ENCODE measurements at places on chromosomes 1 and 21. TPM values are rescaled to one million over a fixed set of nuclear protein-coding genes. Genes with fewer than 3 reads are reported as not detected.

- DNase-seq = no peak
Observed at GRCh38 chr1:29315262-29315661, 78.9 kb downstream of the PTPRU start.

DNA sequence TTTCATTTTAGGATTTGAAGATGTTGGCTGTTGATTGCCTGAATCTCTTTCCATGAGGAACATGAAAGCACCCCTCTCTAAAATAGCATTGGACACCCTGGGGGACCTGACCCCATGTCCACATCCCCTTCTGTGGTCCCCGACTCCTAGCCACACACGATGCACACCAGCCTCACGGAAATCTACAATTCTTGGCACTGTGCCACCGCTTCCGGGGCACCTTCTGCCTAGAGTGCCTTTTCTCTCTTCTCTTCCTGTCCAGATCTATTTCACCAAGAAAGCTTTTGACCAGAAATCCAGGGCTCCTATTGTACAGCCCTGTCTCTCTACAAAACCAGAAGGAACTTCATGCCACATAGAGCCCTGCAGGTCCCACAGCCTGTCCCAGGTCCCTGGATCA lies 50.3 kb downstream of the MYSM1 start:
- DNase-seq = no peak

GRCh38 chr1:235867903-235868469 lies 1.3 kb upstream of the LYST start:
- no peak for DNase-seq

DNA sequence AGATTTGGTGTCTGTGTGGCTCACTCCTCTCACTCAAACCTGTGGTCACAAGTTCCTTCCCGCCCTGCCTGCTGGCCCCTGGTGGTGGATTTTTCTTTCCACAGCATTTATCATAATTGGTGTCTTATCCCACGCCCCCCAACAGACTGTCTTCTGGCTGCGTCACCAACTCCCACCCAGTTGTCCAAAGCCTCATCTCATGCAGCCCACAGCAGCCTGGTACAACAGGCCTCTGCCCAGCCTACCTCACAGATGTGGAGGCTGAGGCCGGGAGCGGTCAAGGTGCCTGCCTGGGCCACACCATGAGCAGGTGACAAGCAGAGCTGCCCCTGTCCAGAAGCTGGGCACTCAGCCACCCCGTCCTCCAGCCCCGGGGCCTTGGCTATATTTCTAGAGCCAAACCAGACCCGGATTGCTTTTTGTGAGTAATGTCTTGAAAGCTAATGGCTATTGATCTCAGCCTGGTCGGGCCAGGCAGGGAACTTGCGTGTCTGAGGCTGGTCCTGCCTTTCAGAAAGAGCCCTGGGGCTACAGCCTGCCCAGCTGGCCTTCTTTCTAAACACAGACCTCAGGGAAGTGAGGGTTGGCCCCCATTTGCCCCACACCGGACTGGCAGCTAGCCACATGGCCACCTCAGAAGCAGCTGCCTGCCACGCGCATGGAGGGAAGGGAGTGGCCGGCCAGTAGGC lies 2.6 kb downstream of the KCNAB2 start:
- DNase-seq = no peak

DNA sequence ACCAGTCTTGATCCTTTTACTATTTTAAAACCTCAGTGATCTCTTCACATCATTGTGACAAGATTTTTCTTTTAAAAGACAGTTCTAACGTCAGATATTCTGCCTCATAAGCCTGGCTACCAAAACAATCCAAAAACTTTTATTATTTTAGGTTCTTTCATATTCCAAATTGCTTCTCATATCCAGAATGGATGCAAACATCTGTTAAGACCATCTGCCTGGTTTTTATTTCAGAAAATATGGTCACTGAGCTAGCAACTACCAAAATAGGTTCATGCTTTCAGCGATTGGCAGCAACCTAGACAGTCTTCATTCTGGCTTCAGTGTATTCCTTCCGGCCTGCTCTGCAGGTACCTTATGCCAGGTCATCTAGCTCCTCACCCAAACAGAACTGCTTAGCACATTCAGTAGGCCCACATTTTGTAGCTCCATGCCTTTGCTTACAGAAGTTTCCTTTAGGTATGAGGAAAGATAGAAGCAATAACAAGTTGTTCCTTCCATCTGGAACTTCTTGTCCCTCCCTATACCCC lies 59.0 kb upstream of the CACYBP start:
- DNase-seq = no peak

- DNase-seq = no peak
Observed at GRCh38 chr1:23692308-23692871, 784 bp downstream of the RPL11 start.

DNA sequence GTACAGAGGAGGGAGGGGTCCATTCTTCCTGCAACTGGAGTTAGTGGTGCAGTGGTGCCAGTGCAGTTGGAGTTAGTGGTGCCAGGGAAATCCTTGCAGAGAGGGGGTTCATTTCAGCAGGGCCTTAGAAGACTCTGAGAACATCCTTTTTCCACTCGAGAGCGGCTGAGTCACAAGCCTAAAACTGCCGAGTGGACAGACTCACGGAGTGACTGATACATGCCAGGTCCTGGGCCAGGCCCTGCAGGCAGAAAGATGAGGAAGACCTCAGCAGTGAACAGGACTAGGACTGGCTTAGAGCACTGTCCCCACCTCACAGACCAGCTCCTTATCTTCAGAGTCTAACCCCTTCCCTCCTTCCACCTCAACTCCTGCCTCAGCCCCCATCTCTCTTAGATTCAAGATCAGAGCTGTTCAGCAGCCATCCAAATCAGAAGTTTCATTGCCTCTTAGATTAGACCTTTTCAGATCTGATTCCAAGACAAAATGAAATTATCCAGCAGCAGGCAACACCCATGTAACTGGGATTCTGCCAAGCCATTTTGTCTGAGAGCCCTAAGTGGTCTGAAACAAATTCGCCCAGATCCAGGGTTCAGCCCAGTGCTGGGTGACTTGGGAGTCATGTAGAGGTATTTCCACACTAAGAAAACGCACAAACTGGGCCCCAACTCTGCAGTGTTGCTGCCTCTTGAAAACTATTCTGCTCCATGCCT lies 12.7 kb upstream of the IKBKE start:
- peak; percentile 69 for DNase-seq

DNA sequence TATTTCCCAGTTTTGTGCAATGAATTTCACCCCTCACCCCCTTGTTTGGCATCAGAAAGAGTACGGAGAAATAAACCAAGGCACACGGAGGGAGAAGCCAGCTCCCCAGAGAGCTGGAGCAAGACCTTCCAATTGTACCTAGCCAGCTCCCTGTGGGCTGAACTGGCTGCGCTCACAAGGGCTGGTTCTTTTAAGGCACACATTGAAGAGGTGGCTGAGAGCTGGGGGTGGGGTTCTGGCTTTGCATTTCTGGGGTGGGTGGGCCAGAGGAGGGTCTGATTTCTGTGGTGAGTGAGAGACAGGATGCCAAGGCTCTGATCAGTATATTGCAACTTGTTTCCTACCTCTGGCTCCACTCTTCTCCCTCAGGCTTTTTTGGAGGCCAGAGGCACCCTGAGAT lies 39.5 kb upstream of the NFASC start:
- no peak for DNase-seq

DNA sequence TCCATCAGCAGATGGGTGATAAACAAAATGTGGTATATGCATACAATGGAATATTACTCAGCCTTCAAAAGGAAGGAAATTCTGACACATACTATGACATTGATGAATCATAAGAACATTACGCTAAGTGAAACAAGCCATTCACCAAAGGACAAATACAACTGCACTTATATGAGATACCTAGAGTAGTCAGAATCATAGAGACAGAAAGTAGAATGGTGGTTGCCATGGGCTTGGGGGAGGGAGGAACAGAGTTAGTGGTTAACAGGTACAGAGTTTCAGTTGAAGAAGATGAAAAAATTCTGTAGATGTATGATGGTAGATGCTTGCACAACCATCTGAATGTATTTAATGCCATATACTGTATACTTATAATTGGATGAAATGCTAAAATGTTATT lies 39.1 kb upstream of the KCNK2 start:
- DNase-seq = no peak

GRCh38 chr21:38645282-38645681 lies 147.0 kb upstream of the ERG start:
- DNase-seq = no peak

DNA sequence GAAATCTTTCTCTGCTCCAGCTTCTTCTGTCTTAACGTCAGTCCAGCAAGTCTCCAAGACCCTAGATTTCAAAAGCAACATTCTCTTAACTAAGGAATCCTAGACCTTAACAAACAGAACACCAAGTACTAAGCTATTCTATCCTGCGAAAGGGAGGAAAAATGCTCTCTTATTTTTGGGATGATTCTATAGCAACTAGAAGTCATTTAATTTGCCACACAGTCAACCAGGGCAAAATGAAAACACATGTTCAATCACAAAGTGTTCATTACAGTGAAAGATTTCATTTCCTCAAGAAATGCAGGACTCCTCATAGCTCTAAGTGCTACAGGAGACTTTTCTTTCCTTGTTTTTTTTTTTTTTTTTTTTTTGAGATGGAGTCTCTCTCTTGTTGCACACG lies 36.2 kb upstream of the DOCK7 start:
- no peak for DNase-seq

GRCh38 chr1:2558420-2558819 lies 2.2 kb downstream of the TNFRSF14 start:
- no peak for DNase-seq

DNA sequence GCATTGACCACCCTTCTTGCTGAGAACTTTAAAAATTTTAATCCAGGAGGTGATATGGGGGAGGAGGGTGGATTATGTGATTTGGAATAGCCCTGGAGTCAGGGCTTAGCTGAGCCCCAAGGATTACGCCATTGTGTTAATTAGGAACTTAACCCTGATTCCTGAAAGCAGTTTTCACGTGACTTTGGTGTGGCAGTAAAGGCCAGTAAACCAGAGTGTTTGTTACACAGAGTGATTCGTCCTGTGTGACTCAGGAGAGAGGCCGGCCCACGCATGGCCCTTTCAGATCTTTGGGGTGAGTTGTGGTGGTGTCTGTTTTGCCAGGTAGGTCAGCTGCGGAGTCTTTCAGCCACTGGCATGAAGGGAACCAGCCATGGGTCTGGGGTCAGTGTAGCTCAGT lies 107.6 kb downstream of the NOS1AP start:
- DNase-seq = no peak

GRCh38 chr1:201585093-201585483 lies 46.2 kb downstream of the NAV1 start:
- DNase-seq = no peak

DNA sequence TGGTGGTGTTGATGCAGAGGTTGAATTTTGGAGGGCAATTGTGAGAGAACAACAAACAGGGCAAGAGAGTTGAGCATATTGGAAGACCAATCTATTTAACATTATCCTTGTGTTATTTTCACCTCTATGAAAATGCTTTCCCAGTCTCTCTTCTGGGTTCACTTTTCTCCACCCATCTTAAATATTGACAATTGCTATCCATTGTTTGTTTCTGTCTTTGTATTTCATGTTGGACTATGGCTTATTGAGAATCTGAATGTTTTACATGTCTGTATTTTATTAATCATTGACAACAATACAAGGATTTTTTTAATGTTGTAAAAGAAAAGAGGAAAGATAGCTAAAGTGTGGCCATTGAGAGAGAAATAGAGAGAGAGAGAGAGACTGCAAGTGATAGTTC lies 1121.5 kb downstream of the BRINP3 start:
- DNase-seq = no peak

GRCh38 chr1:116910379-116911187 lies 867 bp downstream of the PTGFRN start:
- DNase-seq = peak; percentile 64

- no peak for DNase-seq
Observed at GRCh38 chr1:77794550-77794949, 15.1 kb downstream of the MIGA1 start.

GRCh38 chr21:38824124-38824822 lies 18.5 kb downstream of the ETS2 start:
- DNase-seq = no peak

DNA sequence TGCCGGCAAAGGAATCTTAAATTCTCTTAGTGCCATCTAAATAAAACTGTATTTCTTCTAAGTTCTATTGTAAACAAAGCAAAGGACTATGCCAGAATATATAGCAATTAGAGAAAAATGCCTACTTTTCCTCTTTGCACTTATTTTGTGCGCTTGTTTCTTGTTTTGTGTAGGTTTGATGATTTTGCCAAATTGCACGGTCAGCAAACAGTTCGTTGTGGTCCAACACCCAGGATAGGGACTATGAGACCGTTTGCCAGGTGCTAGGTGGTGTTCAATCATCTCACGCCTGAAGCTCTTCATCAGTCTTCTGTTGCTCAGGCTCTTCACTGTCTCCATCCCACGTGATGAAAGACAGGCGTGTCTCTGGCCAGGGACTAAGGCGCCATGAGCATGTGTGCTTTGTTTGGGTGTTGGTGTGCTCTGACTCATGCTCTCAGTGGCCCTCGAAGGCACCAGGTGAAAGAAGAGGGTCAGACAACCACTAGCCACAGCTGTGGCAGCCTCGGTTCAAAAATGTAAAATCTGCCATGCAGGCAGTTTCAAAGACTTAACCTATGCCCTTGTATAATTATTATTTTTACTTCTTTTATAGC lies 36.9 kb upstream of the KCNE1 start:
- DNase-seq = no peak

DNA sequence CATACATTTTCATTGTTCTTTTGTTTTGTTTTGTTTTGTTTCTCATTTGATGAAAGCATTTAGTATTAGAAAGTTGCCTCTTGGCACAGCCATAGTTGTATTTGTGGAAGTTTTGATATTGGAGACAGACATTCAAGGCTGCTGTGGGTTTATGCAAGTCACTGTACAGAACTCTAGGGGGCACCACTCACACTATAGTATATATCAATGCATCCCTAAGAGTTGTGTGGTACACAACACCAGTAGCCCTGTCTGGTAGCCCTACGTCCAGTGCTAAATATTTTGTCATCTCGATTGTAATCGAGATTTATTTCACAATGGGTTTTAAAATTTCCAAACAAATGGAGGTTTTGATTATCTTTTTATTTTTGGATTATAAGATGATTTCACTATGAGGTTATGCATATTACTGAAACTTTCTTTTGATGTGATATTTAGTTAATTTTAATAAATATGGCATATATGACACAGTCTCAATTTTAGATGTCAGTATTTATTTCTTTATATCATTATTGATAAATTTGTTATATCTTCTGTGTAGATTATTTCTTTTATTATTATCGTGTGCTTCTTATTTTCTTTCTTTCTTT lies 112.2 kb downstream of the NR5A2 start:
- no peak for DNase-seq

- DNase-seq = no peak
Observed at GRCh38 chr1:110928191-110928590, 35.5 kb downstream of the LRIF1 start.

DNA sequence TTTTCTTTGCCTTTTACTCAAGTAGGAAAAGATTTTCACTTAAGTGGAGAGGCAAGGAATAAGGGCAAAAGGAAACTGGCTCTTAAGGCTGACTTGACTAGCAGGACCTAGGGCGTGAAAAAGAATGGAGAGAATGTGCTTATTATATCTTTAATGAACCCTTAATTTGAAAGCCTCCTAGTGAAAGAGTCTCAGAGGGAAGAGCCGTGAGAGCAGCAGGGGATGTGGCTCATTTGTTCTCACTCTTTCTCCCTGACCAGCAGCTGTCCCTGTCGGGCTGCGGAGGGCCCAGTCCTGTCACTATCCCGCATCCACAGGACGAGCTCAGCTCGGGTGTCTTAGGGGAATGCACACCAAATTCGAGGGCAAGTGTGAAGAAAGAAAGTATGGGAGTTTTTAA lies 180.1 kb downstream of the EDEM3 start:
- no peak for DNase-seq

Gene APCS
- total RNA-seq = not detected

Gene AMIGO1
- 11.0 TPM for total RNA-seq

Gene TRPM2
- total RNA-seq = 0.89 TPM

Gene OR10J1
- not detected for total RNA-seq

Gene BTG3
- total RNA-seq = 29.4 TPM

Gene CELA3B
- not detected for total RNA-seq

Gene OR2G6
- total RNA-seq = not detected

Gene TMOD4
- not detected for total RNA-seq

Gene ATP5PB
- 297 TPM for total RNA-seq
